ENCODE measurements at places on chromosomes 6 and 20.

- no peak for DNase-seq
Measured at GRCh38 chr20:41650231-41650948, 32.2 kb upstream of the CHD6 start.

DNA sequence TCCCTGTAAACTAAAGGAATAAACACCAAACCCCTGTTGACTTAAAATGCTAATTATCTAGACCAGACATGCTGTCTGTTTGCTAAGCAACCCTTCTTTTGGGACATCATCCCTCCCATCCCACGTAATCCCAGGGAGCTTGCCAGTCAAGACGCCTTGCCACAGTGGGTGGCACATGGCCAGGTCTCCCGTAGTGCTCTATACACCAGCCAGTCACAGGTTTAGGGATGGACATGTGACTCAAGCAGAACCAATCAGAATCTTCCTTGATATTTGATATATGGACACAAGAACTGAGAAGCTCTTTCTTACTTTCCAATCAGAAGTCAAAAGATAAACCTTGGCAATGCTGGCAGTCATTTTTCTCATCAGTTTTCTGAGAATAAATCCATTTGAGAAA, 60.0 kb downstream of the CNKSR3 start:
- DNase-seq = no peak

GRCh38 chr20:16978497-16978896, 230.3 kb downstream of the OTOR start:
- DNase-seq = no peak

DNA sequence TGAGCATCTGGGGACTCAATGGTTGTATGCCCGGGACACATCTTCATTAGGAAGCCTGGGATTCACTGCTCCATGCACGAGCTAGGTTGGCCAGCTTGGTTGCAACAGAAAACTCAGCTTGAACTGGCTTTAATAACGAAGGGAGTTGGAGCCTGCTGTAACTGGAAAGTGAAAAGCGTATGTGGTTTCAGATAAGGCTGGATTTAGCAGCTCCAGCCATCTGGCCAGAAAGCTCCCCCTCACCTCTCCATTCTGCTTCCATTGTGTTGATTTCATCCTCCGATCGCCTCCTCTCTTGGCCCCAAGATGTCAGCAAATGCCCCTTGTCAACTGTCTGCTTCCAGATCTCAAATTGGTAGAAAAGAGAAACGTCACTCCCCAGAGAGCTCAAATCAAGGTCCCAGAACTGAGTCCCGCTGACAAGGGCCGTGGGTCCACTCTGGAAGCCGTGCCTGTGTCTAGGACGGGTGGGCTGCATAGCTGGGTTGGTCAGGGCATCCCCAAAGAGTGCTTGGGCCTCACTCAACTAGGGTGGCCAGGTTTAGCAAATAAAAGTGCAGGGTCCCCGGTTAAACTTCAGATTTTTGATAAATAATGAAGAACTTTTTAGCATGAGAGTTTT, 117.0 kb upstream of the PMEPA1 start:
- no peak for DNase-seq

DNA sequence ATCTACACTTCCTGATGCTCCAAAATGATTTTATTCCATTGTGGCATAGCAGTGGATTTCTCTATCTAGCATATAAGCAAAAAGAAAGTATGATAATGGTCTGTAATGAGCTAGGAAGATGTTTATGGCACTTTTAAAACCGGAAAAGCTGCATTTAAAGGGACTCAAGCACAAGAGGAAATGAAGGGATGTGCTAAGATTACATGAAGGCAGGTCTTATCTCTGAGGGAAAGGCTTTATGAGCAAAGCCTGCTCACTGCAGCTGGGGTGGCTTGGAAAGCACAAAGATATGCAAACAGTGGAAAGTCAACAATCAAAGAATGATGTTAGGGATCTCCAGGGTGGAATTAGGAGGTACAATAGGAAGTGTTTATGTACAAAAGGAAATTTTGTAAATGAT, 138.2 kb downstream of the TENT5A start:
- peak; percentile 69 for DNase-seq

GRCh38 chr6:30510419-30511168, 21.3 kb downstream of the HLA-E start:
- DNase-seq = no peak

DNA sequence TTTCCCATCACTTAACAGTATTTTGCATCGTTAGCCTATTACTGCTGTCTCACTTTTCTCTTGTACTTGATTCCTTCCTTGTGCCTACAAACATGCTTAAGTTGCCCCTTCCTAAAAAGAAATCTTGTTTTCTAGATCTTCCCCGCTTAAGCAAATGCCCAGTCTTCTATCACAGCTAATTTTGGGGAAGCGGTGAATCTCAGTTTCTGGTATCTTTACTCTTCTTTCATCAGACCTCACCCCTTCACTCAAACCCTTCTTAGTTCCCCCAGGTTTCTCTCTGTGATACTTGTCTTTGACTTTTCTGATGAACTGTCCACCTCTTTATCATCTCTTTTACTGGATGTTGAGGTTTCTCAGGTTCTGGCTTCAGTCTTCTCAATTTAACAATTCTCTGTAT, 14.2 kb downstream of the VAPB start:
- DNase-seq = no peak

GRCh38 chr20:6411651-6412050, 288.8 kb upstream of the FERMT1 start:
- DNase-seq = no peak
